ENCODE measurements at places on chromosomes 3 and 15.

GRCh38 chr3:71499227-71499876 is 84.2 kb downstream of the FOXP1 start:
- no peak overlapping the region for H3K4me3 ChIP-seq
- no peak overlapping the region for H3K27ac ChIP-seq
- no peaks in the 10 kb centered on the region for H3K36me3 ChIP-seq

DNA sequence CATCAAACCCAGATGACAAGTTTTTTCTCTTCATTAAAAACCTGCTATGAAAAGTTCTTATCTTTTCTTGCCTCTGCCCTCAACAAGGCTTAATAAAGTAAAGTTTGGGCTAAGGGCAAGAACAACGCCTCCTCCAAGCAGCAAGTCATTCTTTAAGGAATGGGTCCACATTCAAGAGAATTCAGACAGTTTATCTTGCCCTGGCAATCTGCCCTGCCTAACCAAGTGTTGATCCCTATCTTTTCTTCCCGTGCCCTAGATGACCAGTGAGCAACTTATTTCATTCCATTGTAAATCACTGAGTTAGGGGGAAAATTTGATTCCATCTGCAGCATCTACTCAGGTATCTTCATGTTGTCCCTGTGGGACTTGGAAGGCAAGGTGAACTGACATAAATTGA is 370.3 kb upstream of the DPPA4 start:
- H3K4me3 ChIP-seq: no peak overlapping the region
- H3K27me3 ChIP-seq: no peaks in the 10 kb centered on the region
- DNase-seq: no peak

DNA sequence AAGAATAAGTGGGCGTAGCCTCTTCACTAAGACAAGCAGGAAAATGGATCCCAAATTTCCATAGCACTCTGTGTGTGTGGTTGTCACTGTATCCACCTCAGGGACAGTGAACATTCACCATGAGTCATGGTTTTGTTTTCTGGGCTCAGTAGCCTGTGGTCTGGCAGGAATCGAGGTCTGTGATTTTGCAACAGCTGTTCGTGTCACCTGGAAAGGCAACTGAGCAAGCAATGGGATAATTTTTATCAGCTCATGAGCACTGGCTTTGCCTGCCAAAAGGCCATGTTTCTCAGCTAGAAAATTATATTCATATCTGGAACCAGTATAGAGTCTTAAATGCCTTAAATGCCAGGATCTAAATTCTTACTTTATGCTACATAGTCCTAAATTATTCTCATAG is 60.9 kb downstream of the STRIT1 start:
- no peak for DNase-seq
- no peaks in the 10 kb centered on the region for H3K36me3 ChIP-seq
- H3K27ac ChIP-seq: no peak overlapping the region
- no peaks in the 10 kb centered on the region for H3K4me1 ChIP-seq

DNA sequence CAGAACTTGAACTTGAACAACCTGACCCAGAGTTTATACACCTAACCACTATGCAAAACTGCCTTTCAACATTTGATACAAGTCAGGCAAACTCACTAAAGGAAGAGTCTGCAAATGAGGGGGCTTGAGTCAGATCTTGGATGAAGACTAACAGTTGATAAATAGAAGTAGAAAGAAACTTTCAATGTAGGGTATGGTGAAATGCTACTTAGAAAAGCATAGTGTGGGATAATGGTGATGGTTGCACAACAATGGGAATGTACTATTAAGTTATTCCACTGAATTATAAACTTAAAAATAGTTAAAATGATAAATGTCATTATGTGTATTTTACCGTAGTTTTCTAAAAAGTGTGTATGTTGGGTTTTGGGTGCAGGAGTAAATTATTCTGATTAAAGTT is 19.7 kb upstream of the ZNF280D start:
- H3K4me3 ChIP-seq: no peak overlapping the region
- H3K27me3 ChIP-seq: no peaks in the 10 kb centered on the region
- H3K27ac ChIP-seq: no peak overlapping the region
- peaks cover 4% of the 10 kb centered on the region for H3K4me1 ChIP-seq

GRCh38 chr3:34364335-34364734 is 565.9 kb downstream of the PDCD6IP start:
- H3K27ac ChIP-seq: no peak overlapping the region
- no peaks in the 10 kb centered on the region for H3K36me3 ChIP-seq
- no peaks in the 10 kb centered on the region for H3K27me3 ChIP-seq
- DNase-seq: no peak
- H3K4me1 ChIP-seq: no peaks in the 10 kb centered on the region

DNA sequence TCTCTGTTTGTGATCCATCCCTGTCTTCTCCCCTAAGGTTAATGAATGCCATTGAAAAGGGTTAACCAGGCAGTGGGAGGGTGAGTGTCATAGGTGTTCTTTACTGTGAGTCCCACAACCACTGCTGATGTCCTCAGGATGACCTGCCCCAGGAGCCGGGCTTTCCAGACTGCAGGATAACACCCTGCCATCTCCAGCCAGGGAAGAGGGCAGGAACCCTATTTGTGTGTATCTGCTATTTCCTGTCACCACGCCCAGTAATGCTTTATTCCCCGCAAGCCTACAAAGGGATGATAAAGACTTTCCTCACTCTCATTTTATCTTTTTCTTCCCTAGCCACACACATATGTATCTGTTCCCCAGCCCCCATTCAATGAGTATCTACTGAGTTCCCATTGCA is 15.6 kb upstream of the CTXND1 start:
- H3K27me3 ChIP-seq: no peaks in the 10 kb centered on the region
- no peak overlapping the region for H3K4me3 ChIP-seq
- H3K4me1 ChIP-seq: no peaks in the 10 kb centered on the region
- no peak for DNase-seq

DNA sequence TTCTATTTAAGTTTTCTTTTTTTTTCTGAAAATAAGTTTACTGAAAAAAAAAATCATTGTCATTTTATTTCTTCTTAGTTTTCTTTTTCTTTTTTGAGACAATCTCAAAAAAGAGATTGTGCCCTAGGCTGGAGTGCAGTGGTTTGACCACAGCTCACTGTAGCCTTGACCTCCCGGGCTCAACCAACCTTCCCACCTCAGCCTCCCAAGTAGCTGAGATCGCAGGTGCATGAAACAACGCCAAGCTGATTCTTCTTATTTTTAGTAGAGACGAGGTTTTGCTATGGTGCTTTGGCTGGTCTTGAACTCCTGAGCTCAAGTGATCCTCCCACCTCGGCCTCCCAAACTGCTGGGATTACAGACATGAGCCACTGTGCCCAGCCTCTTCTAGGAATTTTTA is 65.7 kb upstream of the OSTN start:
- H3K36me3 ChIP-seq: no peaks in the 10 kb centered on the region
- no peak overlapping the region for H3K27ac ChIP-seq
- no peaks in the 10 kb centered on the region for H3K27me3 ChIP-seq
- H3K4me3 ChIP-seq: no peak overlapping the region
- no peaks in the 10 kb centered on the region for H3K4me1 ChIP-seq
- DNase-seq: no peak

GRCh38 chr3:52245322-52246263 is at the start of gene PPM1M:
PPM1M (plus strand) TSS chr3:52245759; CDS start chr3:52245825, 66 bp downstream.
- peak within 1 kb of the TSS; percentile 95 for H3K27ac ChIP-seq
- peak; percentile 93 for DNase-seq
- peaks cover 32% of the 10 kb centered on the region for H3K36me3 ChIP-seq
- no peaks in the 10 kb centered on the region for H3K27me3 ChIP-seq
- no peaks in the 10 kb centered on the region for H3K4me1 ChIP-seq

- DNase-seq: no peak
- H3K4me1 ChIP-seq: no peaks in the 10 kb centered on the region
- H3K36me3 ChIP-seq: no peaks in the 10 kb centered on the region
Observed at GRCh38 chr3:192181151-192181550, 546.2 kb downstream of the FGF12 start.

GRCh38 chr3:154684021-154684420 is 254.0 kb upstream of the GPR149 start:
- no peaks in the 10 kb centered on the region for H3K27me3 ChIP-seq
- H3K4me1 ChIP-seq: no peaks in the 10 kb centered on the region
- DNase-seq: no peak
- H3K4me3 ChIP-seq: no peak overlapping the region
- H3K36me3 ChIP-seq: no peaks in the 10 kb centered on the region

DNA sequence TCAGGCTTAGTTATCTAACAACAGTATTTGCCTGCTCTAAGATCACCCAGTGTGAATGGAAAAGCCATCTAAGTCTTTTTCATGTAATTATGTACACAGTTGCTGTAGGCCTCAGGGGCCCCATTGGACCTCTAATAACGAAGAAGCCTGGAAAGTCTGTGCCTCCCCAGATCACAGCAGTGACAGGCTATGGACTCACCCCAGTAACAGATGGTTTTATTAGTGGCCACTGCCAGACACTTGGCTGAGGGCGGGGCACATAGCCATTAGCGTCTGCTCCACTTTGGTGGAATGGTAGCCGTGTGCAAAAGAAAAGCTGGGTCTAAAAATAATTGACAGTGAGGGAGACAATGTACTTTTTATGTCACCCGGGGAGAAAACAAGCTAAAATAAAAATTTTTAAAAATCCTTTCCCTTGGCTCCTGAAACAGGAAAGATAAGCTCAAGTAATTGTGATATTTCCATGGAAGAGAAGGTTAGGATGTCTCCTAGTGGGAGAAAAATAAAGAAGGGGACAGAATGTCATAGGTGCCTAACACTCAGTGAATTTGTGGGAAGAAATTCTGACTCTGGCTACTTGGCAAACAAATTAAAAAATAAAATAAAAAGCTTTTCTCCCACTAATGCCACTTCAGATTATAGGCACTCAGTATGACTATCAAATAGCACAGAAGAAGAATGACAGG is 44.3 kb upstream of the ZNF385D start:
- H3K4me1 ChIP-seq: no peaks in the 10 kb centered on the region
- H3K4me3 ChIP-seq: no peak overlapping the region
- H3K27me3 ChIP-seq: no peaks in the 10 kb centered on the region
- DNase-seq: no peak

- no peak overlapping the region for H3K4me3 ChIP-seq
- no peak overlapping the region for H3K27ac ChIP-seq
- no peaks in the 10 kb centered on the region for H3K36me3 ChIP-seq
- H3K27me3 ChIP-seq: no peaks in the 10 kb centered on the region
- no peaks in the 10 kb centered on the region for H3K4me1 ChIP-seq
Observed at GRCh38 chr3:194287374-194287773, 63.8 kb downstream of the CPN2 start.

DNA sequence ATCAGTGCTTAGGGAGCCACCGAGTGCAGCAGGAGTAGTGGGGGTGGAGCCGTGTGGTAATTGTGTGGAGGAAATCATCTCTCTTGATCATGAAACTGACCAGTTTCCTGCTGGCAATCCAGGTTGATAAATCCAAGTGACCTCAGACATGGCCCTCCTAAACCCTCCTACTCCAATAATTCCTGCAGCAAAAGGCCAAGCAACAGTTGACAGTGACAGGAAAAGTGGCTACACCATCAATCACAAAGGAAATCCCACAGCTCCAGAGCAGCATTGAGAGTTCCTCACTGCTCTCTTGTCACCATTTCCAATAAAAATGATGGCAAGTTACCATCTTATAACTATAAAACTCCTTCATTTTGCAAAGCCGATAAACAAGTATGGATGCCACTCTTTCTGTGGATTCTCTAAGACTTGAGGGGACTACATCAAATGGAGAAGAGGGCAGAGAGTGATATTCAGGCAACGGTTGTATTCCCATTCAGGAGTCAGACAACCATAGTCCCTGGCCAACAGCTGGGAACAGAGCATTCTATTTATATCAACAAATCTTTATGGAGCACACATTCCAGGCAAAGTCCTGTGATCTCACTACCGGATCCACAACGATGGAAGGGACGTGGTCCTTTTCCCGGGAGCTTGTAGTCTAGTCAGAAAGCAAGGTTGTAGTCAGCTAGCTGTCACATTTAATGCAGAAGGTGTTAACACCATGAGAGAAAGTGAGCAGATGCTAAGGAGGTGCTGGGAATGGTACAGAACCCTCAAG is 312.5 kb upstream of the CTNNB1 start:
- no peaks in the 10 kb centered on the region for H3K27me3 ChIP-seq
- no peak overlapping the region for H3K27ac ChIP-seq
- no peaks in the 10 kb centered on the region for H3K36me3 ChIP-seq
- H3K4me3 ChIP-seq: no peak overlapping the region

GRCh38 chr15:39543651-39544050 is 37.2 kb upstream of the THBS1 start:
- no peak for DNase-seq
- no peaks in the 10 kb centered on the region for H3K27me3 ChIP-seq
- H3K4me3 ChIP-seq: no peak overlapping the region
- no peaks in the 10 kb centered on the region for H3K4me1 ChIP-seq

DNA sequence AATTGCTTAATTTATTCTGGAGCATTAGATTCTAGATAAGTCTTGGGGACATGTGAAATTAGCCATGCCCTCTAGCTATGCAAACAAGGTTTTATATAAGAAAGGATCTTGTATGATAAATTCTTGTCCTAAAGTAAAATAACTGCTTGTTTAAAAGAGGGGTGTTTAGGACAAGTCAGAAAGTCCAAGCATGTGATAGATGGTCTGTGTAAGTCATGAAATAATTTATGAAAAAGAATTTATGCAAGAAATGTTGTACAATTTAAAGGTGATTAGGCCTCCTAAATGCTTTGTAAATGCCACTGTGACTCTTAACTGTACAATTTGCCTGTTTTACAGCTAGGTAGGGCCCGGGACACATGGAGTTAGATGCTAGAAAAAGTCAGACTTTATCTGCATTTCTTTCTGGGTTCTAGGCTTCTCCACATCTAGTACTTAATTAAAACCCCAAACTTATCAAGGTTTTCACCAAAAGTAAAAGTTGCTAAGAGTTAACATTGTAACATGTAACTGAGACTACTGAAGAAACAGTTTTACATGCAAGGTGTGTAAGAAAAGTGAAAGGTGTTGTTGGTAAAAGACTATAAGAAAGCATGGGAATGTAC is 13.2 kb downstream of the LINS1 start:
- H3K27ac ChIP-seq: no peak overlapping the region
- DNase-seq: no peak
- H3K27me3 ChIP-seq: no peaks in the 10 kb centered on the region
- no peaks in the 10 kb centered on the region for H3K36me3 ChIP-seq

DNA sequence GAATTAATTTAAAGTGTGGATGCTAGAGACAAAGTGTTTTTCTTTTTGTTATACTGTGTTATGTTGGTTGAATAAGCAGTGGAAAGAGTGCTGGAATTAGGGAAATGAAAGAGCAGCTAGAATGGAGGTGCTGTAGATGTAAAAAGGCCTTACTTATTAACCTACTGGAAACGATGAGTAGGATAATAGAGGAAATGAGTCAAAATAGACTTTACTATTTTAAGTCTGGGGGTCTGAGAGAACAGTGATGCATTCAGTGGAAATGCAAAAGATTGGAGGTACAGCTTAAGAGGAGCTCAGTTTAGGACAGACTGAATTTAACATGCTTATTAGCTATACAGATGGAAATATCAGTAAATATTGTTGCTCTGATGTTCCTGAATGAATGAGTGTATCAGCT is 674.0 kb downstream of the OTOL1 start:
- no peak overlapping the region for H3K4me3 ChIP-seq
- H3K27ac ChIP-seq: no peak overlapping the region
- H3K36me3 ChIP-seq: no peaks in the 10 kb centered on the region
- H3K4me1 ChIP-seq: no peaks in the 10 kb centered on the region
- H3K27me3 ChIP-seq: no peaks in the 10 kb centered on the region

GRCh38 chr3:146247911-146248310 is 3.0 kb downstream of the PLSCR4 start:
- H3K4me3 ChIP-seq: no peak overlapping the region
- H3K27ac ChIP-seq: no peak overlapping the region
- no peak for DNase-seq

- peak overlapping the region; percentile 96 for H3K27ac ChIP-seq
- peaks cover 59% of the 10 kb centered on the region for H3K4me1 ChIP-seq
Observed at GRCh38 chr3:108590460-108590859, 938 bp downstream of the DZIP3 start.

GRCh38 chr15:94411285-94411684 is 179.9 kb downstream of the MCTP2 start:
- no peak for DNase-seq
- peaks cover 20% of the 10 kb centered on the region for H3K4me1 ChIP-seq
